CD4-positive, alpha-beta T cell treated with Interleukin-10 for 1 hour (primary cell): ENCODE measurements at places on chromosomes 5 and 9.

- peak; percentile 63 for DNase-seq
These were observed 1264.5 kb upstream of the ACO1 start for GRCh38 chr9:31119890-31120454.

GRCh38 chr5:30040488-30041118 is 1152.9 kb upstream of the CDH6 start:
- no peak for DNase-seq

GRCh38 chr9:99184110-99184474 is 37.6 kb downstream of the ALG2 start:
- DNase-seq, result no peak

- no peak for DNase-seq
These were observed 28.4 kb downstream of the MTX3 start for GRCh38 chr5:79962575-79963222.

DNA sequence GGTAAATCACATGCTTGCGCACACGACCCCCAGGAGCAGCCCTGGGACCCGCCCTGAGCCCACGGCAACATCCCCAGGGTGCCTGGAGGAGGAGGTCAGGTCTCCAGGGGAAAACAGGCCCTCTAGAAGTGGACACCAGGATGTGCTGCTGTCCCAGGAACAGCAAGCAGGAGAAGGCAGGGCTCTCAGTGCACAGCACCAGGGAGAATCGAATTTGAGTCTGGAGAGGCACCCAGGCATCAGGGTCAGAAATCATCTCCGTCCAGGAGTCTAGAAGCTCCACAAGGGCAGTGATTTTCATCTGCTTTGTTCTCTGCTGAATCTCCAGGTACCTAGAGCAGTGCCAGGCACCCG is 93.6 kb downstream of the PAX5 start:
- no peak for DNase-seq

DNA sequence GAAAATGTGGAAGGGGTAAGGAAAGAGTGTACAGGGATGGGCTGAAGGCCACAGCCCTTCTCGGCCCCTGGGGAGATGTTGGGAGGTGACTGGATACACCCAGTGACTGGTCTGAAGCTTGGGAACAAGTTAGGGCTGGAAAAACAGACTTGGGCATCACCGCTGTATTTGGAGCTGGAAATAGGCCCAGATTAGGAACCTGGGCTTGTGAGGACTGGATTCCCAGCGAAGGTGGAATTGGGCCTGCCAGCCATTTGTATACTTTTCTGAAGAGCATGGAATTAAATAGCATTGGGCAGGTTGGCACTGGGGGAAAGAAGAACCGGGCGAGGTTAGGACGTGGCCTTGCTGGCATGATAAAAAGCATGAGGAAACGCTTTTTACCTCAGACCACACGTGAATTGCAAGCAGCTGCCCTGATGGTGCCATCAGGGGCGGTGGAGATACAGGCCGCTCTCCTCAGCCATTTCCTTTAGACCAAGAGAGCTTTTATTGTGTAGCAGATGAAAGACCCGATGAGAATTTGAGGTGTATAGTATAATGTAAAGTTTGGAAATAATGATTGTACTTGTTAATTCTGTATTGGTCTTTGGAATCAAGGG is 37.8 kb downstream of the OTULIN start:
- DNase-seq, result no peak

DNA sequence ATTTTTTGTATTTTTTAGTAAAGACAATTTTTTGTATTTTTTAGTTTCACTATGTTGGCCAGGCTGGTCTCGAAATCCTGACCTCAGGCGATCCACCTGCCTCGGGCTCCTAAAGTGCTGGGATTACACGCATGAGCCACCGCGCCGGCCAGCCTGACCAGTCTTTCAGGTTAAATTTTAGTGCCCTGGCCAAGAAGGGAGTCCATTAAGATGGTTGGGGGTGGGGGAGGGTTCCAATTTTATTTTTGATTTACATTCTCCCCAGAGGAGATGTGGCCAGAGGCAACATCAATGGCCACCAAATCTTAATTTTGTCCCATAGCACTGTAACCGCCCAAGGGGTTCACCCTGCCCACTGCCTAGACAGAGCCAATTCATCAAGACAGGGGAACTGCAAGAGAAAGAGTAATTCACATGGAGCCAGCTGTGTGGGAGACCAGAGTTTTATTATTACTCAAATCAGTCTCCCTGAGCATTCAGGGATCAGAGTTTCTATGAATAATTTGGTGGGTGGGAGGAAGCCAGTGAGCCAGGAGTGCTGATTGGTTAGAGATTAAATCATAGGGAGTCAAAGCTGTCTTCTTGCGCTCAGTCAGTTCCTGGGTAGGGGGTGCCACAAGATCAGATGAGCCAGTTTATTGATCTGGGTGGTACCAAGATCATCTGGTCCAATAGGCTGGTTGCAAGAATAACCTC is 24.7 kb downstream of the TBCA start:
- DNase-seq, result no peak

GRCh38 chr9:130235558-130236435 is 29.8 kb upstream of the HMCN2 start:
- DNase-seq, result peak; percentile 69
